Lung microvascular endothelial cell (primary cell): ENCODE measurements at places on chromosomes 13 and 19. TPM values are rescaled to one million over a fixed set of nuclear protein-coding genes. Genes with fewer than 3 reads are reported as not detected.

GRCh38 chr13:45413826-45414307 lies 4.3 kb downstream of the SLC25A30 start:
- no peak for DNase-seq

DNA sequence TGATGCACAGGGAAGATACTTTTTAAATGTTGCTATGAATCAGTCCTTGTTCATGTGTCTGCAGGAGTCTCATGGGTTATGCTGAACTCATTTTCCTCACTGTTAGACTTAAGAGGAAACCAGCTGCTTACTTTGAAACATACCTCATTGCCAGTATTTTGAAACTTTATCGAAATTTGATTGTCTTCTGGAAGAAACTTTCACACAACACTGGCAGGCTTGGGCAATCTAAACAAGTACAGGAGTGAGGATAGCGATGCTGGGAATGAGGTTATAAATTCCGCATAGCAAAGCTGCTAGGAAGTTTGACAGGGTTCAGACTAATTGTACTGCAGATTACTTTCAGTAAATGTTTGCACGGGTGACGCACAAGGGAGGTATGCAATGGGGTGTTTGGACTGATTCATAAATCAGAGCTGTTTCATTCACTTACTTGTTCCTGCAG lies 245.7 kb downstream of the DNAJC15 start:
- peak; percentile 90 for DNase-seq

- no peak for DNase-seq
Measured at GRCh38 chr19:41415154-41415571, 12.0 kb downstream of the B3GNT8 start.

FBXO27 gene
- 0.44 and 0.79 TPM in 2 replicates for total RNA-seq

GRCh38 chr19:28283592-28283991 lies 929.4 kb downstream of the UQCRFS1 start:
- DNase-seq: no peak

GRCh38 chr13:75724752-75725517 lies 88.8 kb downstream of the LMO7 start:
- DNase-seq: peak; percentile 78

WDR62 gene
- 1.2 and 2.0 TPM in 2 replicates for total RNA-seq

DNA sequence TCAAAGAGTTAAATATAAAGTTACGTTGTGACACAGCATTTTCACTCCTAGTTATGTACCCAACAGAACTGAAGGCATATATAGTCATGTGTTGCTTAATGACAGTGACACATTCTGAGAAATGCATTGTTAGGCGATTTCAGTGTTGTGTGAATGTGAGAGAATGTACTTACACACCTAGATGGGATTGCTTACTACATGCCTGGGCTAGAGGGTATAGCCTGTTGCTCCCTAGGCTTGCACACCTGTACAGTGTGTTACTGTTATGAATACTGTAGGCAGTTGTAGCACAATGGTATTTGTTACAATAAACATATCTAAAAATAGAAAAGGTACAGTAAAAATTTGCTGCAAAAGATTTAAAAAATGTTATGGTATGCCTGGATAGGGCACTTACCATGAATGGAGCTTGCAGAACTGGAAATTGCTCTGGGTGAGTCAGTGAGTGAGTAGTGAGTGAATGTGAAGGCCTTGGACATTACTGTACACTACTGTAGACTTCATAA lies 89.2 kb downstream of the DHRS12 start:
- no peak for DNase-seq

- no peak for DNase-seq
Measured at GRCh38 chr13:20451397-20451796, 74.3 kb downstream of the CRYL1 start.

- DNase-seq: no peak
Measured at GRCh38 chr13:50780201-50781015, 63.1 kb downstream of the DLEU7 start.

CABP5 gene
- total RNA-seq: not detected in 2 replicates

GRCh38 chr13:59771272-59771671 lies 392.5 kb downstream of the DIAPH3 start:
- DNase-seq: peak; percentile 44

GRCh38 chr19:35712567-35713505 lies 5.0 kb upstream of the KMT2B start:
- no peak for DNase-seq

GRCh38 chr13:111638233-111638632 lies 317.8 kb downstream of the TEX29 start:
- DNase-seq: no peak

DNA sequence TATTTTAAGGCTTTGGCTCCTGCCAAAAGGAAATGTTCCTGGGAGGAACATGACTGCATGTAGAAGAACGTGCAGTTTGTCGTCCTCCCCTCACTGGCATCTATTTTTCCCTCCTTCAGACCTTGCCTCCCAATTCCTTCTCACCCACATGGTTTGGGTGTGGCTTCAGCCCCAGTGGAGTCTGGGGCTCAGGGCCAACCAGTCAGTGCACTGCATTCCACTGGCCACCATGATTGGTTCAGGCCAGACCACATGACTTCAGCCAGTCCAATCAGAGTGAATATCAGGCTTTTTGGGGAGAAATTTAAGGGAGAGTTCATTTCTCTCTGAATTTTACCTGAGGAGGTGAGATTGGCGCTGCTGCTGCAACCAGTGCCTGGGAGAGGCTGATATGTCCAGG lies 171.6 kb downstream of the ZIC5 start:
- no peak for DNase-seq

LSM7 gene
- total RNA-seq: 79.4 and 82.8 TPM in 2 replicates
